AG09319 (cell line): ENCODE measurements at places on chromosomes 2 and 18.

- no peak for DNase-seq
Measured at GRCh38 chr18:56312551-56313335, 325.6 kb downstream of the TXNL1 start.

DNA sequence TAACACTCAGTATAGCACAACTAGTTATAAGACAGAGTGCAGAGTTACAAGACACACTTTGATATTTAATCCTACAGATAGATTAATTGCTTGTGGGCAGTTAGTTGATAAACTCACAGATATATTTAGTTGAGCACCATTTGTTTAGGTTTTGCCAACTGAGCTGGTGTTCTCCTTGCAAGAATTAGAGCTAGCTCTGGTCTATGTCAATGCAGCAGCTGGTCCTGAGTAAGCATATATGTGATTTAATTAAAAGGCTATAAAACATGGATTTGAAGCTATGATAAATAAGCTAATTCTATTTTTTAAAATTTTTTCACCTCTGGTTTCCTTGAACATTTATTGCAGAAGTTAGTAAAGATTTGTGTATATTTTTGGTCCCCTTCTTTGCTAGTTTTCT is 35.6 kb downstream of the GPD2 start:
- no peak for DNase-seq

GRCh38 chr2:150409196-150409595 is 78.3 kb downstream of the RND3 start:
- DNase-seq, result no peak

DNA sequence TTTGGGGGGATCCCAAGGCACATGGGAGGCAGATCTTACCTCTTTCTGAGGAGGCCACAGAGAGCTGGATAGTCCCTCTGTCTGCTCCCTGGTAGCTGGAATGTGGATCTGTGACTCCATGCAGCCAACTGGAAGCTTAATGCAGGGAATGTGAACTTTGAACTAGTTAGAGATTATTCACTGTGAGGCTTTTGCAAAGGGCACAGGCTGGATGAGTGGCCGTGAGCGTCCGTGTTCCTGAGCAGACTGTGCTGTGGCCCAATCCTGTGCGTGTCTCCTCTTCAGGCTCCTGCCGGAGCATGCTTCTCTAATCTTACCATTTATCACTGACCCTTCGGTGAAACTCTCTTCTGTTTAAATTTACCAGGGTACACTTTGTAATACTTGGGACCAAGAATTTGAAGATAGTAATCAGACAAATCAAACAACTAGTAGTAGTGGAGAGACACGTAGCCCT is 187.6 kb downstream of the PTPRM start:
- DNase-seq, result no peak

GRCh38 chr2:99507937-99508818 is 18.4 kb upstream of the REV1 start:
- no peak for DNase-seq

- DNase-seq, result no peak
Measured at GRCh38 chr2:223835701-223836532, 1.5 kb downstream of the AP1S3 start.

DNA sequence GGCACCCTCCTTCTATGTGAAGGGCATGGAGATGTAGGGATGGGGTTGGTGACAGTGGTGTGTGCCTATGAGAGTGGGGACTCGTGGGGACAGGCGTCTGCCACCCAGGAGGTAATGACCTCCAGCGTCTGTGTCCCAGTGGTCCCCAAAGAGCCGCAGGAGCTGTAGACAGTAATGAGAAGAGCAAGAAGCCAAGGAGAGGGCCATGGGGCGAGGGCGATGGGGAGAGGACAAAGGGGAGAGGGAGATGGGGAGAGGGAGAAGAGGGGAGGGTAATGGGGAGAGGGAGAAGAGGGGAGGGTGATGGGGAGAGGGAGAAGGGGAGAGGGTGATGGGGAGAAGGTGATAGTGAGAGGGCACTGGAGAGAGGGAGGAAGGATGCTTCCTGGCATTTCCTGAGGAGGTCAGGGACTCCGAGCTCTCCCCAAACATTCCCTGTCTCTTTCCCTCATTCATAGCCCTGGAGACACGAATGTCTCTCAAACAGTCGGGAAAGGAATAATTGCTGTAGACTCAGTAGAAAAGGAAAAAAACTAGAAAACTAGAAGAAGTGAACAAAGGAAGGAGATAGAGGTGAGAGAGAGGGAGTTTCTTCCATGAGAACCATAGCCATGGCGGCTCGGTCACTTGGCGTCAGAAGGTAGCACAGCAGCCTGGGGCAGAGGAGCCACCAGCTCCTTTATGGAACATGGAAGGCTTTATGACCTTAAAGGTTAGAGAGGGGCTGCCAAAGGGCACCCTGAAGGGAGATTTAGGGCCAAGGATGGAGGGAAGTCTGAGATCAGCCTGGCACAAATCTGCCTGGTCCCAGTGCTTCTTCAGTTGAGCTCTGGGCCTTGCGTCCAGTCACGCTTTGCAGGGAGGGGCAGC is 39.5 kb downstream of the PSD4 start:
- DNase-seq, result no peak

DNA sequence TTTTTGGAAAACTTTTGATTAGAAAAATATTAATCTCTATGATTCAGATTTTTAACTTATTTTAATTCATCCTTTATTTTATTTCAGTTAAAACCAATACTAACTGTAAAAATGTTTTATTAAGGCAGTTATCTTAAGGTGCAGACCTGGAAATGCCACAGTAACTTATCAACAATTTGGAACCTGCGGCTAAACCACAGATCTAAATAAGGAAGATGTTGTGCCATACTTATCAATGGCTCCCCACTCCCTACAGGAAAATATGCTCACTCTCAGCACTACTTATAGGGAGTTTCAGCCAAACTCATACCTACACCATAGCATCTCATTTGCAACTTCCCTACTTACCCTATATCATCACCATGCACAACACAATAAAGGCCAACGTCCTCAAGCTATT is 226.9 kb upstream of the KYNU start:
- no peak for DNase-seq

DNA sequence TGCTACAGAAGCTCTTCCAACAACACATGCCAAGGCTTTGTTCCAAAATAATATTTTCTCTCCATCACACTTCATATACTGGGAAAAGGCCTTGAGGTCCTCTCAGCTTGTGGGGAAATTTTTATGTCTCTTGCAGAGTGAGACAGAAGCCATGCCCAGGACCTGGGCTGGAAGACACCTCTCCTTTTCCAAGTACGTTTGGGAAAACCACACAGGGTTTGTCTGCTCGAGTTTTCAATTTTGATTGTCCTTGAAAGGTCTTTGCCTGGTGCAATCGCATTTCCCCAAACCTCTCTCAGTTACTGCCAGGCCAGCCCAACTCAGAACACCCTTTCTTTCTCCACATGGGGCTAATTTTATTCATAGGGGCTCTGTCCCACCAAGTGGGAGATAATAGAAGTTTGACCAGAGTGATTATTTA is 272.2 kb downstream of the OSR1 start:
- DNase-seq, result no peak

DNA sequence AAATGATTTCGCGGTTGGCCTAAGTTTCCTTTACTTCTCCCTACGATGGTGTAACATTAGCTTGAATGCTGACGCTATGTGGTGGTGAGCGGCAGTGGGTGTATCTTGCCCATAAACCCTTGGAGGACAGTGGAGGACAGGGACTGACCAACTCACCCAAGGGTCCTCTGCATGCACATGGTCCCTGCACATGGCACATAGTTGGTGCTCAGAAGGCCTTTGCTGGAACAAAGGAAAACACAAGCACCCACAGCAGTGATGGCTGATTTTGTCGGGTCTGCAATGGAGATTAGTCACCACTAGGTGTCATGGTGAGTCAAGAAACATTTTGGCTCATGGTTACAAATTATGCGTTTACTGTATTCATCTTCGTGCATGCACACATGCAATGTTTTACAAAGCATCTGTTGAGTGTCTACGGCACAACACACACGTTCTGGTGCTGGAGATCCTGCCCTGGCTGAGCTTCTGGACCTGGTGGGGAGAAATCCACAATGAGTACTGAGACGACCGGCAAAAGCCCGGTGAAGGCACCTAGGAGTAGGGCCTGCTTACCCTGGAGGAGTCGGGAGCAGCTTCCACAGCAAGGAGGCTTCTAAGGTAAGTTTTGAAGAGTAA is 44.0 kb downstream of the PDCL3 start:
- DNase-seq, result no peak

- no peak for DNase-seq
Measured at GRCh38 chr2:168365094-168365621, 90.9 kb upstream of the CERS6 start.

DNA sequence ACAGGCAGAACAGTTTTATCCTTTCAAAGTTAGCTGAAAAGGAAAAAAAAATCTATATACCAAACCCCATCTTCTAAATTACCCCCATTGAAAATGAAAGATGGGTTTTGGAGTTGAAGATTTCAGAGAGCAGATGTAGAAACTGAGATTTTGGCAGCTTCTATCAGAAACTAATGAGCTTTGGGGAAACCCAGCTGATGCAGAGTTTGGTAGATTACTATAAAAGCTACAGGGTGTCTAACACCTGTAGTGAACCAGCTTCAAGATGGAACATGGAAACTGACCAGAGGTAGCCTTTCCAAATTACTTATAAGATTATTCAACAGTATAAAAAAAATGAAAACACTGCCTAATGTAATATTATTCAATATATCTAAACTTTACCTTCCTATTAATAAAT is 583.1 kb downstream of the XIRP2 start:
- no peak for DNase-seq

DNA sequence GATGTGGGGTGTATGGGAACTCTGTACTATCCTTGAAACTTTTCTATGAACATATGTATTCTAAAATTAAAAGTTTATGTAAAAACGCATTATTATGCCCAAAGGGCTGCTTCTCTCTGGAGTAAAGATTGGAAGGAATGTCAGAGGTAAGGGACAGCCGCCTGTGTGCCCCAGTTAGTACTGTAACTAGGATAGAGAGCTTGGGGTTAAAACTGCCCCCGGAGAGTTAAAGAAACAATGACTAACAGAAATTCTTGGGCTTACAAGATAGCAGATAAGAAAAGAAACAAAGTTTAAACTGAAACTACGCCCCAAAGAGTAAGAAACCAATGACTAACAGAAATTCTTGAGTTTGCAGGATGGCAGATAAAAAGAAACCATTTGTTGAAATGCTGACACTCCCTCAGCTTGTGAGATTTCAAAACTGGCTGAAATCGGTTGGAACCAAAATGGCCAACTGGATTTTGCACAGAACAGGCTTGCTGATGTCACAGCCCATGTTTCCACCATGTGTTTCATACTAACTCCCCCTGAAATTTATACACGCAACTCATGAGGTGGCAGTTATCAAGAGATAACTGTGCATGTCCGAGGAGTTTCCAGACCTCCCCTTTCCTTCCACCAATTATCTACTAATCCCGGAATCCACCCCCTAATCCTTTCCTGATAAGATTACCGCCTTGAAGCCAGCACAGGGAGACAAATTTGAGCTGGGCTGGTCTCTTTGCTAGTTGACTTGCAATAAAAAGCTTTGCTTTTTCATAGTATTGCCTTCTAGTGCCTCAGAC is 8.7 kb upstream of the TXNDC2 start:
- DNase-seq, result peak; percentile 81

- DNase-seq, result no peak
Measured at GRCh38 chr2:173663835-173664512, 301.2 kb downstream of the SP3 start.

DNA sequence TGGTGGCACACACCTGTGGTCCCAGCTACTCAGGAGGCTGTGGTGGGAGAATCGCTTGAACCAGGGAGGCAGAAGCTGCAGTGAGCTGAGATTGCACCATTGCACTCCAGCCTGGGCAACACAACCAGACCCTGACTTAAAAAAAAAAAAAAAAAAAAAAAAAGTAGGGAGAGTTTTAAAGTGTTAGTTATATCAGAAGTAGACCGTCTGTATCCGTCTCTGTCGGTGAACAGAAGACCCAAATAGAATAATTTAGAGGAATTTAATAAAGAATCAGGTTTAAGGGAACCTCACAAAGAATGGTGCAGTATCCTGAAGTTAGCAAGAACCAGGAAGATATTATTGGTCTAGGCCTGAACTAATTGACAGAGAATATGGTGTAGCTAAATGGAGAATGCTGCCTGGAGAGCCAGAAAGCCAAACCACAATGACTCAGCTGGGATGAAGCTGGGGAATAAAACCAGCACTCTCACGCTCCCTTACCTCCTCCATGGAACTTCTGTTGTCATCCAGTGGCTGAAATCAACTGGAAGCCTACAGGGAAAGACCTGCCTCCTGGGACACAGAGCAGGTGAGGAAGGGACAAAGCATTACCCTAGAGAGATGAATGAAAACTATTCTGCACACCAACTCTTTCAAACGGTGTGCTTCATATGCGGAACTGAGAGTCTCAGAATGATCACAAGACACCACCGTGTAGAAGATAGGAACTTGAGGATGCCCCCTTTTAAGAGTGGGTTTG is 39.1 kb upstream of the PLEKHM3 start:
- peak; percentile 76 for DNase-seq

DNA sequence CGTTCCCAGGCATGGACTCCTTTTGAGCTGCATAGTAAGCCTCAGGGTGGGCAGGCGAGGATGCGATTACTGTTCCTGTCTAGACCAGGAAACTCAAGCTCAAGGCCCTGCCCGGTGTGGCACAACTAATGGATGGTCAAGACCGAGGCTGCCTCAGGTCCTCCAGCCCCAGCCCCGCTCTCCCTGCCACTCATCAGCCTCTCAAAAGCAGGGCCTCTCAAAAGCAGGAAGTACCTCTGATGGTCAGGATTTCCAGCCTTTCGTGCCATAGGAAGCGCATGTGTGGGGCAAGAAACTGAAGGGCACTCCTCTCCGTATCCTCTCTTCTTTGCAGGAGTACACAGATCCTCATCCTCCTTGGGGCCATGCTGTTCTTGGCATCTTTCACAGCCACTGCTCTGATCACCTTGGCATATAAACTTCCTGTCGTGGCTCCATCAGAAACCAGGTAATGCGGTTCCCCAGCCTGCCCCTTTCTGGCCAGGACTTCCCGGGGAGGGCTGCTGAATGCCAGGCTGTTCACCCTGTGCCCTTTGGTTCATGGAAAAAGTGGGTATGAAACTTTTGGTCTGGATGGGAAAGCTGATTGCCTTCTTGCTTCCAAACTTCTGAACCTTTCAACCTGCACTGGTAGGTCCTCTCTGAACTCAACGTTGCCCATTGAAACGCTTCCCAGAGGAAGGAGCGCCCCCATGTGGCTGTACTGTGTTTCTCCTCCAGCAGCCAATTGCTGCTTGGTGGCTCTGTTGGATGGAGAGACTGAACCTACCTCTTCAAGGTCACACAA is 82.8 kb upstream of the SEC11C start:
- peak; percentile 10 for DNase-seq

- DNase-seq, result no peak
Measured at GRCh38 chr2:75513616-75514170, 47.0 kb downstream of the EVA1A start.

GRCh38 chr2:101464841-101465240 is 10.1 kb downstream of the RFX8 start:
- DNase-seq, result no peak
